ENCODE measurements at places on chromosomes 6 and 20.

DNA sequence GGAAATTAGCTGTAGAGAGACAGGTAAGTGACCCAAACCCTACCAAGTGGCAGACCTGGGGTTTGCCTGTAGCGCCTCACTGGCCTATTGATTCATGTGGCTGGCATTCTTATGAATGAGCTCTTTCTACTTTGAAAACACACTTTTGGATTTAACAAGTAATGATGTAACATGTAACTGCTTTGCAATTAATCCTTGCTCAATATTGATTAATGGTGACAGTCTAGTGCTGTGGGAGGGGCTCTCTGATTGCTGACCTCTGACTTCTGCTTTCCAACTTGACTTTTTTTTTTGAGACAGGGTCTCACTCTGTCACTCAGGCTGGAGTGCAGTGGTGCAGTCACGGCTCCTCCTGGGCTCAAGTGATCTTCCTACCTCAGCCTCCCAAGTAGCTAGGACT, 82.7 kb downstream of the TIAM2 start:
- DNase-seq: no peak

GRCh38 chr6:166629628-166630027, 2.6 kb upstream of the RPS6KA2 start:
- no peak for DNase-seq

DNA sequence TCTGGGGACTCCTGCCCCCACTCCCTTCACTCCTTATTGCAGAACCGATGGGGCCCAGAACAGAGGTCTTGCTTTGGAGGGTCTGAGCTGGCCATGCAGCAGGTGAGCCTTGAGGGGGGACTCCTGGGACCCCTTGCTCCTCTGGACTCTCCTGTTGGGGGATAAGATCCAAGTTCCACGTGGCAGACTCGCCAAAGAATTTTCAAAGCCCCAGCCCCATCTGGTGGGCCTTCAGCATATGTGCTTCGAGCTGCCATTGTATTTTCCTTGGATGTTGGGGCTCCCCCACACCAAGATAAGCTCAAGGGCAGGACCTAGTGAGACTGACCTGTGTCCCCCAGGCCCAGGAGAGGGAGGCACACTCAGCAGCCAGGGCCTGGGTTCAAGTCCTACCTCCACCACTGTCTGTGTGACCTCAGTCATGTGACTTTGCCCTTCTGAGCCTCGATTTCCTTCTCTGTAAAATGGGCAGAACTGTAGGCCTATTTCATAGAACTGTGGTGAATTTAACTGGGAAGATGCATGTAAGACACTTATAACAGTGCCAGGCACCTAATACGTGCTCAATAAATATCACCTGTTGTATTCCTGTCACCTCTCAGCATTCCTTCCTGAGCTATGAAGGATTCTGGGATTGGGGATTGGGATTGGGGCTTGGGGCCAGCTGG, 115.5 kb downstream of the VEGFA start:
- DNase-seq: no peak

DNA sequence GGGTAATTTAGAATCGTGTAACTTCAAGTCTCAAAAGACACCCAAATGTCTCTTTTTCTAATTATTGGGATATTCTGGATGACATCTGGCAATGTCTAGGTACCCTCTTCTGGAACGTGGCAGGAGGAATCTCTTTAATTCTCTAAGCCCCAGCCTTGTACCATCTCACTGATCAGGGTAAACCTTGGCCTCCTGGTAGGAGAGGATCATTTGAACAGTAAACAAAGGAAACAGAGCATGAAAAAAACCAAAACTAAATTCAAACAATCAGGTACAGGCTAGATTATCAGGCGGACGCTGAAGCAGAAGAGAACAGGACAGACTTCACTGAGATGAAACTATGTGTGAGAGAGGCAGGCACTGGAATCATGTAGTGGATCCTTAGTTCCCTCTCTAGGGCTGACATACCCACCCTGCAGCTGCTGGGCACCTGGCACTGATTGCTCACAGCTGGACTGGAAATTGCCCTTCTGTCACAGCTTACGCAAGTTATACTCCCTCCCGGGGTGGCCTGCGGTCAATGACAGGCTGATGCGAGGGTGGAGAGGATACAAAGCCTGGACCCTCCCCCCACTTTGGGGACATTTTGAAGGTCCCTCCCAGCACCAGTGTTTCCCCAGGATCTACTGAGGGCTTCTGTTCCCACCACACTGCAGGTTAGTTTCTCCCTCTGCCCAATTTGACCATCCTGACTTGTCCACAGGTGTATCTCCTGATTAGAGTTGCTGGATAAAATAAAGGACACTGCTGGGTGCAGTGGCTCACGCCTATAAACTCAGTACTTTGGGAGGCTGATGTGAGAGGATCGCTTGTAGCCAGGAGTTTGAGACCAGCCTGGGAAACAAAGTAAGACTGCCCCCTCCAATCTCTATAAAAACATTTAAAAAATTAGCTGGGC, 20.6 kb upstream of the ZBTB24 start:
- DNase-seq: no peak

DNA sequence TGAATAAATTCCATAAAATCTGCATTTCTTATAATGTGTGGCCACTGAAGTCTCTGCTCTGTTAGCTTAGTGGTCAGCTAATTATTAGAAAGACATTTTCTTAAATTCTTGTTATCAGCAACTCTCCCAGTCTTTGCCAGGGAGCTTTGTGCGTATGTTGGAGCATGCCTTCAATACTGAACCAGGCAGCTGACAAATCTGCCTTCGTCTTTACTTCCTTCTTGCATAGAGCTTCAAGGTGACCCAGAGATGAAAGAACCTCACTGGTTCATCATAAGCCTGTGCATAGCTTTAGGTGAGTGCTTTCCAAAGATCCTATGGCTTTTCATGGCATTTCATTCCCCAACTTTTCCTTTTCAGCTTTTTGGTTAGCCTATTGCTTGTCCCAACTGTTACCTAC, 43.0 kb upstream of the NELFCD start:
- DNase-seq: no peak

- no peak for DNase-seq
These were observed 275.6 kb upstream of the SUPT3H start for GRCh38 chr6:45653117-45653883.

GRCh38 chr6:43229803-43230620, 731 bp upstream of the DNPH1 start:
- DNase-seq: no peak

DNA sequence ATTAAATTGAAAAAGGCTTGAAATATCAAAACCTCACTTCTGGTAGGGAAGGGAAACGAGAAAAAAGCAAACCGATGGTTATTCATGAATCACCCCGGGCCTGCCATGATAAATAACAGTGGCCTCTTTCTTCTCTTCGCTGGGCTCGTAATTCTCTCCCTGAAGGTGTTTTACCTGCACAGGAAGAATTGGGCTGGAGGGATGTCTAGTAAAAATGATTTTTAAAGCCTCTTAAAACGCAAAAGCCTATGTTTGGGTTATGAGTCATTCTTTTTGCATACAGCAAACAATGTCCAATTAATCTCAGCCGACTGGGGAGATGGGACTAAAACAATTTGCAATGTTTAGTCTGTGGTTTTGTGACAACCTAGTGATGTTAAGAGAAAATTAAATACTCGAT, 16.8 kb downstream of the LINC00237 start:
- DNase-seq: no peak

- no peak for DNase-seq
These were observed 22.4 kb downstream of the PTGIS start for GRCh38 chr20:49545572-49545971.

DNA sequence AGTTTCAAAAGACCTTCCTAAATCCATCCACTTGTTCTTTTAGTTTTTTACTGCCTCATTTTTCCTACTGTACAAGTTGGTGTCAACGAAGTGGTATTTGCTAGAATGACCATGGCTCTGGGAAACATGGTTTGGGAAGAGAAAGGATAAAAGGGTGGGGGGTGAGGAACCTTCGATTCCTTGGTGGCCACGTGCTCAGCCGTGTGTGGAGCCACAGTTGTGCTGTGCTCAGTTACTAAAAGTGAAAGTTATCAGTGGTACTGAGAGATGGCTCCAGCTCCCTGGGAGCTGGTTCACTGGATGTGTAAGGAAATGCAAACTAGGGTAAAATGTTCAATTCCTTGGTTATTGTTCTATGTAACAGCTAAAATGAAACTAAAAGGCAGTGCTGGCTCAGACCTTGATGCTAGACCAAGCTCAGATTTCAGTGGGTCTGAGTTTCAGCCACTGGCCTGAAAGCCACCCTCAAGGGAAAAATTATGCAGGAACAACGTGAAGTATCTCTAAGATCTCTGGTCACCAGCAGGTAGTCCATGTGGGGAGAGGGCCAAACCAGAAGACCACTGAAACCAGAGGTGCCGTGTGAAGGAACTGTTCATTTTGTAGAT, 7.4 kb upstream of the SLC22A2 start:
- DNase-seq: no peak

DNA sequence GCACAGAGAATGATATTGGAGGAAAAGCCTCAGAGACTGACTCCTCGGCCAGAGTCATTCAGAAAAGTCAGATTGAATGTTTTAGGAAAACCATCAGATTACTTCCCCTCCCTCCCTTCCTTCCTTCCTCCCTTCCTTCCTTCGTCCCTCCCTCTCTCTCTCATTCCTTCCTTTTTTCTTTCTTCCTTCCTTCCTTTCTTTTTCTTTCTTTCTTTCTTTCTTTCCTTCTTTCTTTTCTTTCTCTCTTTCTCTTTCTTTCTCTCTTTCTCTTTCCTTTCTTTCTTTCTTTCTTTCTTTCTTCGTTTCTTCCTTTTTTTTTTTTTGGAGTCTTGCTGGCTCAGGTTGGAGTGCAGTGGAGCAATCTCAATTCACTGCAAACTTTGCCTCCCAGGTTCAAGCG, 7.4 kb downstream of the OCSTAMP start:
- no peak for DNase-seq

GRCh38 chr6:136030131-136030530, 178.6 kb downstream of the PDE7B start:
- DNase-seq: no peak

- no peak for DNase-seq
These were observed 15.1 kb upstream of the SNX3 start for GRCh38 chr6:108275976-108276375.

- no peak for DNase-seq
These were observed 357.5 kb downstream of the HDGFL1 start for GRCh38 chr6:22926790-22927354.

GRCh38 chr20:51700809-51701285, 67.3 kb downstream of the ATP9A start:
- DNase-seq: no peak

- no peak for DNase-seq
These were observed 62.0 kb downstream of the ATXN1 start for GRCh38 chr6:16698997-16699868.

- DNase-seq: no peak
These were observed 10.3 kb downstream of the SCRT2 start for GRCh38 chr20:665276-665675.

GRCh38 chr6:62229231-62229630, 56.8 kb downstream of the KHDRBS2 start:
- no peak for DNase-seq

DNA sequence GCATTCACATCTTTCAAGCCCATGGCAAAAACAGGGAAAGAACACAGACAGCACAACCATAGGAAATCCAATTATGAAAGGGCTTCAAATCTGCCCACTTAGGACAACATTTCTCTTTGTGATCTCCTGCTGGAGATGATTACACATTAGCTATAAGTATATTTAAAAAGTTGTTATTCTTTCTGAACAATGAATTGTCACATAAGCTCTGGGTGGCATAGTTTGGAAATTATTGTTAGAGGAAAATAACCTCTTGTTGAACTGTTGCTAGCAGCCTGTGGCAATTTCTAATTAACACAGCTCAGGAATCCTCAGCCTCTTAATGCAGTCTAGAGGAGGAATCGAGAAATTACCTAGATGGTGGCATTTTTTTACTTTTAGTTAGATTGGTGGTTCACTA, 54.9 kb downstream of the BCAS1 start:
- no peak for DNase-seq

DNA sequence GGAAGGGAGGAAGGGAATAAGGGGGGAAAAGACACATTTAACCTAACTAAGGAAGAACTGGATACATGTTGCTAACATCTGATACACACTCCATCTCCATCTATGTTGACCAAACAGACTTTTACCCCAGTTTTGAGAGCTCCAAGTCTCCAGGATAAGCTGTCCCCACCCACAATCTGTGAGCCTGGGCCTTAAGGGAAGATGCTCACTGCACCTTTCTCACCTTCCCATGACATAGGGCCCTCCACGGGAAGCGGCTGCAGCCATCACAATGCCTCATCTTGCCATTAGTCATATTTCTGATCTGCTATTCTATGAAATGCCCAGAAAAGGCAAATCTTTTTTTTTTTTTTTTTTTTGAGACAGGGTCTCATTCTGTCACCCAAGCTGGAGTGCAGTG, 126.6 kb upstream of the SALL4 start:
- no peak for DNase-seq

DNA sequence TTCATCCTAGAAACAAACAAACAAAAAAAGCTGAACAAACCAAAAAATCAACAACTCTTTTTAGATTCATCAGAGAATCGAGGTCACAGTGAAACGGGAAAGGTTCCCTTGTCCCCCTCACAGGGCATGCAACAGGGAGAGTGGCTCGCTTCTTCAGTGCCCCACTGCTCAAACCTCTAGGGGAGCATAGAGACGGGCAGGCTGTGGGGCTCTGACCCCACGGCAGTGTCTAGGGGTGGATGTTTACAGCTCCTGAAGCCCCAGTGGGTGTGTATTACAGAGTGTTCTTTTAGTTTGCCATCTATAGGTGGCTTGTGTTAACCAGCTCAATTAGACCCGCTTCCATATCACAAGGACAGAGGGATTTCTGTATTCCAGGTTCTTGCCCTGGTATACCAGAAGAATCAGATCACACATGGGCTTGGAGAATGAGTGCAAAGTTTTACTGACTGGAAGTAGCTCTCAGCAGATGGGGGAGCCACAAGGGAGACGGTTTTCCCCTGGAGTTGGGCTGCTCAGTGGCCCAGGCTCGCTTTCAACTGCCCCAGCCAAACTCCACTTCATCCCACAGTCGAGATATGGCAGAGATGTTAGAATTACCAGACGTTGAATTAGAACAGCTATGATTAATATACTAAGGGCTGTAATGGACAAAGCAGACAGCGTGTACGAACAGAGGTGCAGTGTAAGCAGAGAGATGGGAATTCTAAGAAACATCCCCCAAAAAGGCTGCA, 192.6 kb upstream of the CST7 start:
- DNase-seq: no peak

DNA sequence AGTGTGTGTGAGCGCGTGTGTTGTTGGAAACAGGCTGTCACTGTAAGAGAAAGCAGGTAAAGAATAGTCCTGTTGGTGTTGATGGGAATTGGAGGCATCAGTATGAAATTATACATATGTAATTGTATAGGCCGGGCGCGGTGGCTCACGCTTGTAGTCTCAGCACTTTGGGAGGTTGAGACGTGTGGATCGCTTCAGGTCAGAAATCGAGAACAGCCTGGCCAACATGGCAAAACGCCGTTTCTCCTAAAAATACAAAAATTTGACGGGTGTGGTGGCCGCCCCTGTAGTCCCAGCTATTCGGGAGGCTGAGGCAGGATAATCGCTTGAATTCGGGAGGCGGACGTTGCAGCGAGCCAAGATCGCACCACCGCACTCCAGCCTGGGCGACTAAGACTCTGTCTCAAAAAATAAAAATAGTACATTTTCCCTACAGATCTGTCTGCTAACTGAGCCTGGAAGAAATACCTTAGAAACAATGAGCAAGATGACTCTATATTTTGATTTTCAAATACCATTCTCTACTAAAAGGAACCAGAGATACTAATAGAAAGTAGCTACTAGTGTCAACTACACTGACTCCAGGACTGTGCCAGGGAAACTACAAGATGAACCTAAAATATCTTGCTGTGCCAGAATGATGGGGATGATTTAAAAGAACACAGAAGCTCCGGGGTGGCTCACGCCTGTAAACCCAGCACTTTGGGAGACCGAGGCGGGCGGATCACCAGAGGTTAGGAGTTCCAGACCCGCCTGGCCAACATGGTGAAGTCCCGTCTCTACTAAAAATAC, 110.8 kb downstream of the TRIM27 start:
- no peak for DNase-seq

- DNase-seq: peak; percentile 72
These were observed 107.4 kb downstream of the SULF2 start for GRCh38 chr20:47677635-47678453.

Data from activated T-cell treated with anti-CD3 and anti-CD28 coated beads, Interleukin-2, amount 50 U/mL, for 48 hours (primary cell).